ENCODE measurements at places on chromosomes 7 and 10. TPM values are rescaled to one million over a fixed set of nuclear protein-coding genes. Genes with fewer than 3 reads are reported as not detected.

Gene AGMO
- total RNA-seq: 0.27 TPM

Gene SPDYE3
- total RNA-seq: not detected

Gene ACHE
- 25.7 TPM for total RNA-seq

Gene FAM25C
- not detected for total RNA-seq

Gene AZGP1
- 15.0 TPM for total RNA-seq

Gene OR13A1
- not detected for total RNA-seq

Gene RNF32
- total RNA-seq: 10.7 TPM

Gene PIP
- not detected for total RNA-seq

Gene TCAF1
- 182 TPM for total RNA-seq

Gene NKX2-3
- total RNA-seq: not detected

Gene SPRN
- total RNA-seq: 3.8 TPM

Gene SFTPD
- total RNA-seq: 1.1 TPM

Gene CYP51A1
- total RNA-seq: 110 TPM

Gene HPSE2
- total RNA-seq: 0.33 TPM

Gene CLCN1
- total RNA-seq: 0.22 TPM

Gene UROS
- 55.3 TPM for total RNA-seq

Gene MBL2
- not detected for total RNA-seq

Gene FGL2
- total RNA-seq: 34.0 TPM

Gene OR2A14
- total RNA-seq: not detected

Gene PRTFDC1
- 29.0 TPM for total RNA-seq

Gene ITPRID1
- 0.11 TPM for total RNA-seq

Gene VPS50
- total RNA-seq: 107 TPM

Gene SPDYE5
- 0.22 TPM for total RNA-seq

Gene SCRN1
- 124 TPM for total RNA-seq

Gene C10orf95
- total RNA-seq: 0.93 TPM

Gene FBXL13
- 10.0 TPM for total RNA-seq

Gene TRIL
- 19.8 TPM for total RNA-seq

Gene NODAL
- total RNA-seq: 1.3 TPM

Gene KNDC1
- 8.6 TPM for total RNA-seq

Gene OR2A1
- 0.44 TPM for total RNA-seq

Gene ACBD7
- 9.8 TPM for total RNA-seq

Gene BLNK
- total RNA-seq: 3.8 TPM

Gene GPNMB
- 110 TPM for total RNA-seq

Gene USP54
- 54.2 TPM for total RNA-seq

Gene STRIP2
- 19.6 TPM for total RNA-seq

Gene GOLGA7B
- total RNA-seq: 2.2 TPM

Gene GJD4
- not detected for total RNA-seq

Gene CYP2E1
- 3.4 TPM for total RNA-seq

Gene ENKUR
- 1.7 TPM for total RNA-seq

Gene GNAT3
- total RNA-seq: not detected

Gene ZNF503
- 13.6 TPM for total RNA-seq

Gene PLXNA4
- 17.5 TPM for total RNA-seq

Gene DGKI
- 21.1 TPM for total RNA-seq
